ENCODE measurements at places on chromosomes 16 and 17.

DNA sequence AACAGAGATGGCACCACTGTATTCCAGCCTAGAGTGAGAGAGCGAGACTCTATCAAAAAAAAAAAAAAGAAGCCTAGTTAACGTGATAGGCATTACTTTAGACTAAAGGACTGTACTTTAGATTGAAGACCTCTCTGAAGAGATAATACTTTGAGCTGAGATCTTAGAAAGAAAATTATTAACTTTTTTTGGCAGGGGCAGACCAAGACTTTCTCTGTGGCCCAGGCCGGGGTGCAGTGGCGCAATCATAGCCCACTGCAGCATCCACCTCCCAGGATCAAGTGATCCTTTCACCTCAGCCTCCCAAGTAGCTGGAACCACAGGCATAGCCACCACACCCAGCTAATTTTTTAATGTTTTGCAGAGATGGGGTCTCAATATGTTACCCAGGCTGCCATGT, 75.7 kb upstream of the TNRC6A start:
- no peak for DNase-seq

DNA sequence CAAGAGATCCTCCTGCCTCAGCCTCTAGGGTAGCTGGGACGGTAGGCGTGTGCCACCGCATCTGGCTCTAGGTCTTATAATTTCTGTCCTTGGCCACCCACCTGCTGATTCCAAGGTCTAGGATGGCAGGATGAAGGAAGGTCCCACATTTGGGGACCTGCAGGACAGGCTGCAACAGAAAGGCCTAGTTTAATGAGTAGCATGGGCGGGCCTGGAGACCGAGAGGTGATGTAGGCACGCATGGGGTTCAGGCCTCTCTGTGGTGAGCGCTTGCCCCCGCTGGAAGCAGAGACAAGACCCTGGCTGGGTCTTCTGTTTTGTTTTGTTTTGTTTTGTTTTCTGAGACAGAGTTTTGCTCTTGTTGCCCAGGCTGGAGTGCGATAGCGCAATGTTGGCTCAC, 33.7 kb downstream of the TMEM235 start:
- DNase-seq: no peak

- peak; percentile 43 for DNase-seq
These were observed 6.6 kb downstream of the PLEKHH3 start for GRCh38 chr17:42669977-42670788.

- no peak for DNase-seq
These were observed 50.7 kb downstream of the TANGO6 start for GRCh38 chr16:68893710-68894705.

DNA sequence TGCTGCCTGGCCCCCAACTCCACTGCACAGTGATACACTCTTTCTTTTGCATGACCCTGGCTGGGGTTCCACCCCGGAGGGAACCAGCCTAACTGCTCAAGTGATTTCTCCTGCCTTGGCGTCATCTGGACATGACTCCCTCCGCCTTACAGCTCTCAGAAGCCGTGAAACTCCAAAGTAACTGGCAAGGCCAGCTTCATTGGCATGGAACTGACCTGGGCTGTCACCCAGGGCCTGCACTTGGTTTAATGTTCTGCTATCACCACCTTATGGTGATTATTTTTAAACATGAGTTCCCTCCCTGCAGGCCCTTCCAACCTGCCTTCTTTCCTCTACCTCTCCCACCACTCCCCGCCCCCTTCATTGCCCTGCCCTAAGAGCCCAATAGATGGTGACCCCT, 139.7 kb upstream of the CDH5 start:
- DNase-seq: no peak

DNA sequence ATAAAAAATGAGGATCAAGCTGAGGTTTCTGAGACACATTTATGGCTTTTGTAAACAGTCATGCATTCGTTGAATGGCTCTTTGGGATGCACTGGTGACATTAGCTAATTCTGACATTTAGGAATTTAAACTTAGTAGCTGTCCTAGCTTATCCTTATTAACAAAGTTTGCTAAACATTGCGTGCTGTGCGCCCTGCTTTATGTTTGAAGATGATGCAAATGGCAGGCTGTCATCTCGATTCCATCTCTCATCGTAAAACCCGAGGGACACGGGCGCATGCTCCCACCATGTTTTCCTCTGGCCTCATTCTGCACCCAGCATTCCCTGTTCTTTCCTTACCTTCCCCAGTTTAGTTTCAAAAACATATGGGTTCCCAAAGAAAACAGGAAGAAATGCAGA, 53.8 kb upstream of the ARHGAP44 start:
- DNase-seq: no peak

DNA sequence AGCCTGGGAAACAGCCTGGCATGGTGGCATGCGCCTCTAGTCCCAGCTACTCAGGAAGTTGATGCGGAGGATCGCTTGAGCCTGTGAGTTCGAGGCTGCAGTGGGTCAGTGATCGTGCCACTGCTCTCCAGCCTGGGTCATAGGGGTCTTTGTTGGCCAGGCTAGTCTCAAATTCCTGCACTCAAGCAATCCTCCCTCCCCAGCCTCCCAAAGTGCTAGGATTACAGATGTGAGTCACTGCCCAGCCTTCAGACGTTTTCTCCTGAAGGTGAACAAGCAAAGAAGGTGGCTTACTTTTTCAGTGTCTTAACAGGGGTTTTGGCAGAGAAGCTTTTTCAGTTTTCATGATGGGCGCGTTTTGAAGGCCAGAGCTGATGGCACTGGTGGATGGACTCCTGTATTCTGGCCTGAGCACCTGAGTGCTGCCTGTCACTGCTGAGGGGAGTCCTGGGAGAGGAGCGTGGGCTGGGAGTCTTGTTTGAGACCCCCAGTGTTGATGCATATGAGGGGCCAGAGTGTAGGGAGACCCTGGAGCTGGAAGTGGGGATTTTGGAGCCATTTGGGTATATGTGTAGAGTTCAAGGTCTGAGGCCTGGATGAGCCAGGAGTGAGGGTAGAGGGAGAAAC, 41.4 kb downstream of the FOXK2 start:
- DNase-seq: no peak

DNA sequence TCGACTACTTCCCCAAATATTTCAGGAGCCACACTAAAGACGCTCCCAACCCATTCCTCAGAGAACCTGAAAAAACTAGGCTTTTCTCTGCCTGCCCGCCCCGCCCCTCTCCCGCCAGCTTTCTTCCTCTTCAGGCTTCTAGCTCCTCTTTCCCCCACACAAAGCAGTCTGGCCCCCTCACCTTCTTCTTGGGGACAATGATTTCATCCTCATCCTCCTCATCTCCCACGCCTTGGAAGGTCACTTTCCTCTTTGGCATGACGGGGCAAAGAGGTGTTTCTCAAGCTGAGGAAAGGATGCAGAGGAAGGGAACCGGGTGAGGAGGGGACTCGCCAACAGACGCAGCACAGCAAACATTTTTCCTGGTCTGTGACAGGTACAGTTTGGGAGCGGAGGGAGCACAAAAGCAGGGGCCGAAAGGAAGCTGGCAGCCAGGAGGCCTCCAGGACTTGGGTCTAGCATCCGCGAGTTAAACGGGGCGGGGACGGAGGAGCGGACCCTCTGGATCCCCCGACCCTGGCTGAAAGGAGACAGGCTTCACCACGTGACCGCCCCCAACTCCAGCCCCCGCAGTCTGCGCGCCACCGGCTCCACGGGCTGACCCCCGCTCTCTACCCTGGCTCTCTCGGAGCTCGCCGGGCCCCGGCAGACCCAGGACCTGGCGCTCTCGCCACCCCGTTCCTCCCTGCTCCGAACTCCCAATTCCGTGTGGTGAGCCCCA, 525 bp downstream of the CD2BP2 start:
- DNase-seq: no peak

- no peak for DNase-seq
These were observed 22.8 kb downstream of the ABCC1 start for GRCh38 chr16:15972046-15972868.

- DNase-seq: no peak
These were observed 95.9 kb upstream of the CDH13 start for GRCh38 chr16:82530883-82531282.

DNA sequence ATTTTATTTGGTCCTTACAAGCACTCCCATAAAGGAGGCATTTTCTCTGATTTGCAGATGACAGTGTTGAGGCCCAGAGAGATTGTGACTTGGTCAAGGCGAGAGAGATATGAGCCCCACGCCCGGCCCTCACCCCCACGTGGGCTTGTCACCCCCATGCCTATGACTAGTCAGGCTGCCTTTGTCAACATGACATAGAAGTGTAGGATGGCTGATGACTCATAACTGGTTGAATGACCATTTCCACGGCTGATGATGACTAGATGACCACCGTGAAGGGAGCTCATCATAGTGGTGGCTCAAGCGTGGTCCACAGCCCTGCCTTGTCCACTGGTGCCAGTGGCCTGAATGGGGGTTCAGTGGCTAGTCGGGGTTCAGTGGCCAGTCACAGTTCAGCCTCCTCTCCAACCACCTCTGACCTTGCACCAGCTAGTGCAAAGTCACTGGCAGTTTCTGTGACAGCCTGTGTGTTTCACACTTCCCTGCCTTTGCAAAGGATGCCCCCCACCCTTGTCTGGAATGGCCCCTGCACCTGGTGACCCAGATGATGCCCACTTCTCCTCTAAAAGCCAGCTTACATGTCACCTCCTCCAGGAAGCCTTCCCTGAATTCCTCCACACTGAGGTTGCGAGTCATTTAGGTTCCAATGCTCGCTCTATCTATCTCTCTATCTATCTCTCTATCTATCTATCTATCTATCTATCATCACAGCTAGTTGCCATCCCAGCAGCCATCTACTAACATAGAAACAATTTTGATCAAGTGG, 3.8 kb upstream of the WSCD1 start:
- DNase-seq: no peak

DNA sequence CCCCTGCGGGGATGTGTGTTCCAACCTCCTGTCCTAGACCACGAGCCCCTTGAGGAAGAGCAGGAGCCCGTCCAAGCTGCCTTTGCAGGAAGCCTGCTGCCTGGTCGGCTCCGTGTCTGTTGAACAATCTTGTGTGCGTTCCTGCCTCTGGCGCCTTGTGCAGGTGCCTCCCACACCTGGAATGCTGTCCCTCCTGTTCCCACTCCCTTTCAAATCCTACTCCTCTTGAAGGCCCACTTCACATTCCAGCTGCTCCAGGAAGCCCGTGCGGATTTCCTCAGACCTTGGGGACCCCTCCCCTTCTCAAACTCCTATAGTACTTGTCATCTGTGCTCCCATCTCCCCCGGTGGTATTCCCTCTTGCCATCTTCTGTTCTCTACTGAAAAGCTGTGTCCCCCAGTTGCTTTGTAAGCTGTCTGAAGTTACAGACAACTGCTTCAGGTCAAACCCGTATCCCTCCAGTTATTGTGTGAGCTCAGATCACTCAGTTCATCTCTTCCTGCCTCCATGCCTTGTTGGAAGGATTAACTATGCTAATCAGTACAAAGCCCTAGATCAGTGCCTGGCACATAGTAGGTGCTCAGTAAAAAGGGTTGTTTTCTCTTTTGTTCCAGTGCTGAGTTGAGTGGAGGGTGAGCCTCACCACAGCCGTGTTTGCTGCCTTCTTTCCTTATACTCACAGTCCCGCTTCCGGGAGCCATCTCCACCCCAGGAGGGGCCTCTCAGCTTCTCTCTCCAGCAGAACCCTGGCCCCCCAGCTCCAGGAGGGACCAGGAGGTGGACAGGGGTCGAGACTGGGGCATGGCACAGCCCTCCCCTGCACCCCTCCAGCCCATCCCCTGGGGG, 241.8 kb upstream of the CIBAR2 start:
- DNase-seq: no peak

DNA sequence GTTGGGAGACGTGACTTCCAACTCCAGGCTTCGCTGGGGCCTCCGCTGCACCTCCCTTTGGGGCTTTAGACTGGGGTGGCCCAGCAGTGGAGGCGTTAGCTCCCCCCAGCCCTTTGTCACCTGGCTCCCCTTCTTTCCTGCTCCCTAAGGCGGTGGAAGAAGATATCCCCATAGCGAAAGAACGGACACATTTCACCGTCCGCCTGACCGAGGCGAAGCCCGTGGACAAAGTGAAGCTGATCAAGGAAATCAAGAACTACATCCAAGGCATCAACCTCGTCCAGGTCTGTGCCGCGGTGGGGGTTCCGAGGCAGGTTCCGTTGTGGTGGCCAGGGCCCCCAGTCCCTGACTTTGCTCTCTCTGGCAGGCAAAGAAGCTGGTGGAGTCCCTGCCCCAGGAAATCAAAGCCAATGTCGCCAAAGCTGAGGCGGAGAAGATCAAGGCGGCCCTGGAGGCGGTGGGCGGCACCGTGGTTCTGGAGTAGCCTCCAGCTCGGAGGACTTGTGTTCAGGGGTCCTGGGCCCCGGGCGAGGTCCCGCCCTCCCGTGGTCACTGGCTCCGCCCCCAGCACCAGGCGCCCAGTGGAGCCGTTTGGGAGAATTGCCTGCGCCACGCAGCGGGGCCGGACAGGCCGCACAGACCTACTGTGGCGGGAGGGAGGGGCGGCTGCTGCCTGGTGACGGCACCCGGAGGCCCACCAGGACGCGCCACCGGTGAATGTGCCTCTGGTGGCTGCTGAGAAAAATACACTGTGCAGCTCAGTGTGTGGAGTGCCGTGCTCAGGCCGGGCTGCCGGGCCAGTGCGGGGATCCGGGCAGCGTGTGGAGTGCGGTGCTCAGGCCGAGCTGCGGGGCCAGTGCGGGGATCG, 3.8 kb downstream of the MRPL12 start:
- DNase-seq: no peak

DNA sequence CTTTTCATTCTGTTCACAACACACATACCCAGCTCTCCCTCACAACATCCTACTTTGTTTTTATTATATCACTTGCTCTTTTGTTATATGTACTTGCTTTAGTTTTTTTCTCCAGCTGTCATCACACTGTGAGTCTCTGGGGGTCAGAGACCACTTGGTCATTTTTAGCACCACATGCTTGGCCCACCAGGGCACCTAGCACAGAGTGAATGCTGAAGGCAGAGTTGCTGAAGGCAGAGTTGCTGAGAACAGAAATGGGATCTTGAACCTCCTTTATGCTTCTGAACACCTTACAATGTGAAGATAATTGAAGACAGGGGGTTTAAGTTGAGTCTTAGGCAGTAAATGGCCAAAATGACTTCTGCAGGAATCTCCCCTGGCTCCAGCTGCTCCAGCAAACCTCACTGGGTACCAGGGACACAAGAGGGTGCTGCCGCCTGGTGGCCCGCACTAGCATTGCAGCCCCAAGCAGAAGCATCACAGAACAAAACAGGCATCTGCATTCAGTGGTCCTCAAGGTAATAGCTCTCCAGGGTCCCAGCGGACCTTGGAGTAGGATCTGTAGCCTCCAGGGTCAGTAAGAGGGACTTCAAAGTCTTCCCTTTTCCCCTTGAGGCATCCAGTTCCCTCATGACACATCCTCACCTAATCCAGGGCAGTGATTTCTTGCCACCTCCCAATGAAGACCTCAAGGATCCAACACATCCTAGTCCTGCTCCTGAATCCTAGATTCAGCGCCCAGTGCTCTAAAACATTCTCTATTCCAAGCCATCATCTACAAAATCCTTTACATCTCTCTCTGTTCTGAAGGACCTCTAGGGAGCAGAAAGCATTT, 1972.6 kb downstream of the TP53TG3F start:
- DNase-seq: no peak

DNA sequence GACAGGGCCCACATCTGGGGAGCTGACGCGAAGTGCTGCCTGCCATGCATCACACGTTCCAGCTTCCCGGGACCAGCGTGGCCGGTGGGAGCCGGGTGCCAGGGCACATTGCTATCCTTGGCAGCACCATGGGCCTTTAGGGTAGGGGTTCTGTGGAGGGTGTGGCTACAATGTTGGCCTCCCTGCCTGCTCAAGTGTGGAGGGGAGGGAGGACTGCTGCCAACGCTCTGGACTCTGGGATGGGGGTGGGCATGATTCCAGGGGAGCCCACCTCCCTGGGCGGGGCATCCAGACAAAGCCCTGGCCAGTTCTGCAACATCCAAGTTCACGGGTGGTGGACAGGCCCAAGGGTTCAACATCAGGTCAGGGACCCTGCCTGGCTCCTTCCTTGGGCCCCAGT, 13.9 kb downstream of the GRB7 start:
- DNase-seq: no peak
